Iris pigment epithelial cell (primary cell): ENCODE measurements at places on chromosomes 4 and X.

- DNase-seq: no peak
Observed at GRCh38 chr4:3314706-3315260, 22.0 kb downstream of the RGS12 start.

DNA sequence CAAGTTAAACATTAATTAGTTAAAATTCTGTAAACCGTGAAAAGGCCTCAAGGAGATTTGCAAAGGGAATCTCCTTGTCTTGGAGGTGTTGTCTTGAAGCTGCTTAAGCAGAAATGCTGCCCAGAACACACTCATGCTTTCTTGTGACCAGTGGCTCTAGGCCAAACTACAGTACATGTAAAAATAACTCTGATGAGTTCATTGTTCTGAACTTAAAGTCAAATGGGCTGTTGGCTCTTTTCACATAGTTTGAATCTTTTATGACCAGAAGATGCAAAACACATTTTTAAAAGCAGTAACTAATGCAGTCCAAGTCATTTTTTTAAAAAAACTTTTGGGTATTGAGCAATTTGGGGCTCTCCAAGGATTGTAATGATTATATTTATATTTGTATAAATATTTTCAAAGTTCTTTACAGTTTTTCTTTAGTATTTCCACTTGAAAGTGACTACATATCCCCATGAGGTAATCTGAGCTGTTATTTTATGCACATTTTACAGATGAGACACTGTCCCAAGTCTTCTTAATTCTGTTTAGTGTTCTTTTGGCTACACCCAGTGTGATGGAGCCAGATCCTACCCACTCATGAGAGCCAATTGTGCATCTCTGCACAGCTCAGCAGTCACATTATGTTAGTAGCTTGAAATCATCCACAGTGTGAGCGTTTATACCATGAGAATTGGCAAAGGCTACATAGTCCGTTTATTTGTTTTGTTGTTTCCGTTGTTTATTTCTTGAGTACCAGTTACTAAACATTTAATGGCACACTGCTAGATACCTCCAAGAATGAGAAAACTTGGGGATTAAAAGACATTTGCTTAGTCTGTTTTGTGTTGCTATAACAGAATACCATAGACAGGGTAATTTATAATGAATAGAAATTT, 112.8 kb upstream of the ATXN3L start:
- DNase-seq: peak; percentile 96

- no peak for DNase-seq
Observed at GRCh38 chr4:90689739-90690138, 562.5 kb downstream of the CCSER1 start.

GRCh38 chr4:156439576-156440200, 486.0 kb upstream of the CTSO start:
- no peak for DNase-seq

DNA sequence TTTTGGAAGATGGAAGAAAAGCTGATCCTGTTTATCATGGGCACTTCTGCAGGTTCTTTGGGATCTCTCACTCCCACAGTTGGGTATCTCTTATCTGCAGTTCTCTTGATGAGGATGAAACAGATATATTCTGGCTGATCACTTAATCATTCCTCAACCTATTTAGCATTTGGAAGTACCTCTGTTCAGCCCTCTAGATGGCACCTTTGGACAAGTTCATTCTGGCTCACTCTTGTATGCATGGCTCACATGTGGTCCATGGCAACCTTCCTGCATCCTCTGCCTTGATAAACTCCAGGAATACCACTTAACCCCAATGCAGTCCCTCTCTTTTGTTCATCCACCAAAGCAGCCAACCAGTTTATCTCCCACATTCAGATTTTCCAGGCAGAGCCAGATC, 74.2 kb downstream of the SMARCA5 start:
- DNase-seq: no peak

GRCh38 chr4:173891072-173891471, 361.0 kb upstream of the HAND2 start:
- no peak for DNase-seq

DNA sequence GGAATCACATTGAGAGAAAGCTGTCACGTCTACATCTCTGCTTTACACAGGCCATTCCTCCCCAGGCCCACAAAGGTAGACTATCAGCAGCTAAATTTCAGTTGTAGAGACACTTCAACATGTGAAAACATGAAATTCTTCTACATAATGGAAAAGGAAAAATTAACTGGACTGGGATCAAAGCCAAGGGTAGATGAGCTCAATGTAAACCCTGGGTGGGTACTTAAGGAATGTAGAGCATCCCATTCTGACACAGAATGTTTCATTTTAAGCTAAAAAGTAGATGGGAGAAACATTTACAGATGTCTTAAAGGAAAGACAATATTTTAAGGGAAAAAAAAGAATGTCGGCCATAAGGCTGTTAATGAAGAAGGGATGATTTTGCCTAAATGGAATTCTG, 51.3 kb upstream of the NPNT start:
- no peak for DNase-seq

GRCh38 chr4:16794816-16795445, 103.5 kb downstream of the LDB2 start:
- DNase-seq: peak; percentile 49

- peak; percentile 78 for DNase-seq
Observed at GRCh38 chr4:110615353-110616237, 7.3 kb downstream of the PITX2 start.

GRCh38 chr4:105624530-105624929, 72.1 kb downstream of the ARHGEF38 start:
- peak; percentile 69 for DNase-seq
